Upper lobe of left lung (tissue), 6 donors: ENCODE measurements at places on chromosomes 6 and 20.

DNA sequence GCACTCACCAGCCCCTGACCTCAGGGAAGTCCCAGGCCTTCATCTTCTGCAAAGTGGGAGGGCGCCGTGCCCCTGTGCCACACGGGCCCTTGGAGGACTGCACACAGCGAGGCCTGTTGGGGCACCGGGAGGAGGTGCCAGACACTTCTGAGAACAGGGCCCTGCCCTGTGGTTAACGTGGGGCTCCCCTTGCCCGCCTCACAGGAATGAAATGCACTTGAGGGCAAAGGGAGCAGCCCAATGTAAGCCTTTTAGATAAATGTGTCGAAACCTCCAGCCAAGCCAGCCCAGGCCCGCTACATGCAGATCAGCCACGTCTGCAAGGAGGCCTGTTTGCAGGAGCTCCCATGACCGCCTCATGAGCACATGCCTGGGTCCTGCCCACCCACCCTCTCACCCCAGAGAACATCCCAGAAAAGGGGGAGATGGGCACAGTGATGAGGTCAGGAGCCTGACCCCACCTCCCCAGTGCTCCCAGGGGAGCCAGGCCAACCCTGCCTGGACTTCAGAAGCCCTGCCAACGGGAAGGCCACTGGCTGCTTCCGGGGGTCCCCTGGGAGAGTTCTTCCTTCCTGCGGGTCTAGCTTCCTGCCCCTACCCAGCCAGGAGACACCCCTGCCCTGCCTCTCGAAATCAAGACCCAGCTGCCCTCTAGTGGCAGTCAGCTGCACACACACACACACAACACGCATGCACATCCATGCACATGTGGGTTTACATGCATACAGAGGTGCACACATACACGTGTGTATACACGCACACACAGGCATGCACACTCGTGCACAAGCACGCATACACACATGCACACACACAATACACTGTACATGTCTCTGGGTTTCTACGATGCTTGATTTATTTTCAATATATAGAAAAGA is 178.7 kb downstream of the TAF4 start:
- DNase-seq: peak; percentile 27

GRCh38 chr6:66376001-66376400 is 669.0 kb upstream of the EYS start:
- no peak for DNase-seq

DNA sequence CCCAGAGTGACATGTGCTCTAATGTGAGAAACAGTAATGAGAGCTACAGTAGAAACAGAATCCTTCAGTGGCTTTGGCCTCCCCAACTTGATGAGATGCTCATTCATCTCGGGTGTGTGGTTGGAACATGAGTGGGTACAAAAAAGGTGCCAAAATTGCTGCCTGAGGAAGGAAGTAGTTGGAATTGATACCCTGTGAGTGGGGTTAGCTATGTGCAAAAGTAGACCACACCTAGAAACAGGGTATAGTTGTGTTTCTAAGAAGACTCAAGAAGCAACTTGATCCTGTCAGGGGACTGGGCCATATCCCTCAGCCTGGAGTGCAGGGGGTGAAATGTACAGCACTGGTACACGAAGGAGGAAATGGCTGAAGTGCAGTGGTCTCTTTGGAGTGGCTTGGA is 206.4 kb upstream of the SUPT3H start:
- DNase-seq: no peak

DNA sequence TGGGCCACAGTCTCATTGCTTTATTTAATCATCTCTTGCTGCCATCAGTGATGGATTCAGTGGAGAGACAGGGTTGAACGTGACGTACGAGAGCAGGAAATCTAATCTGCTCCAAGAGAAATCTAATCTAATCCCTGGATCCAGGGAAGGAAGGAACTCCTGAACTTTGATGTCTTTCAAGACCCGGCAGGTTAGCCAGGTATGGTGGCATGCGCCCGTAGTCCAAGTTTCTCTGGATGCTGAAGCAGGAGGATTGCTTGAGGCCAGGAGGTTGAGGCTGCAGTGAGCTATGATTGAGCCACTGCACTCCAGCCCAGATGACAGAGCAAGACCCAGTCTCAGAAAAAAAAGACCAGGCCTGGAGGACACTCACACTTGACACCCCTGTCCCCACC is 11.4 kb upstream of the PGC start:
- DNase-seq: no peak

GRCh38 chr6:47897247-47897646 is 115.4 kb downstream of the OPN5 start:
- DNase-seq: no peak

- no peak for DNase-seq
Measured at GRCh38 chr6:111606620-111607115, 990 bp upstream of the TRAF3IP2 start.

GRCh38 chr20:14093652-14094051 is 98.3 kb downstream of the MACROD2 start:
- DNase-seq: no peak

- DNase-seq: no peak
Measured at GRCh38 chr20:38730167-38730988, 6.1 kb downstream of the SLC32A1 start.

GRCh38 chr20:38447931-38448675 is 13.0 kb upstream of the SNHG17 start:
- no peak for DNase-seq

GRCh38 chr20:21353236-21353635 is 44.1 kb downstream of the NKX2-4 start:
- no peak for DNase-seq

DNA sequence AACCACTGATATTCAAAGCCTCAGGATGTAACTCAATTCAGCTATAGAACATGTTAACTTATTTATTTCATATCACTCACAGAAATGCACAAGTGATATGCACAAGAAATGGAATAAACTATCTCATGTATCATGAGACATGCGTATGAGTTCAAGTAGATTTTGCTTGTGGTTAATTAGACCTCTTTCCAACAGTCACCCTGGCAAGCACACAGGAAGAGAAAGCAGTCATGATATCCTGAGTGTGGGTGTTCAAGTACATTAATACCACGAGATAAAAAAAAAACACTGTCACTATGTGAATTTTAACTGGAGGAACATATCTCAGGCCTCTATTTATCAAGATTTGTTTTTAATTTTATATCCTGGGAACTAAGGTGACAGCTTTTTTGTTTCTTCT is 64.2 kb downstream of the LAMP5 start:
- DNase-seq: no peak

GRCh38 chr20:63873477-63873971 is 8.5 kb downstream of the TPD52L2 start:
- peak; percentile 77 for DNase-seq

GRCh38 chr6:52209770-52210169 is 23.6 kb downstream of the IL17A start:
- DNase-seq: no peak
